ENCODE measurements at places on chromosomes 3 and 15.
A peak's percentile ranks its signal among the peaks of the same experiment; 100 is the strongest.

- no peak for DNase-seq
These were observed 23.3 kb upstream of the GABRR3 start for GRCh38 chr3:98058244-98058960.

- no peak for DNase-seq
These were observed 24.6 kb downstream of the TRIP4 start for GRCh38 chr15:64412216-64412615.

- no peak for DNase-seq
These were observed 244.4 kb downstream of the CHST2 start for GRCh38 chr3:143363949-143364348.

DNA sequence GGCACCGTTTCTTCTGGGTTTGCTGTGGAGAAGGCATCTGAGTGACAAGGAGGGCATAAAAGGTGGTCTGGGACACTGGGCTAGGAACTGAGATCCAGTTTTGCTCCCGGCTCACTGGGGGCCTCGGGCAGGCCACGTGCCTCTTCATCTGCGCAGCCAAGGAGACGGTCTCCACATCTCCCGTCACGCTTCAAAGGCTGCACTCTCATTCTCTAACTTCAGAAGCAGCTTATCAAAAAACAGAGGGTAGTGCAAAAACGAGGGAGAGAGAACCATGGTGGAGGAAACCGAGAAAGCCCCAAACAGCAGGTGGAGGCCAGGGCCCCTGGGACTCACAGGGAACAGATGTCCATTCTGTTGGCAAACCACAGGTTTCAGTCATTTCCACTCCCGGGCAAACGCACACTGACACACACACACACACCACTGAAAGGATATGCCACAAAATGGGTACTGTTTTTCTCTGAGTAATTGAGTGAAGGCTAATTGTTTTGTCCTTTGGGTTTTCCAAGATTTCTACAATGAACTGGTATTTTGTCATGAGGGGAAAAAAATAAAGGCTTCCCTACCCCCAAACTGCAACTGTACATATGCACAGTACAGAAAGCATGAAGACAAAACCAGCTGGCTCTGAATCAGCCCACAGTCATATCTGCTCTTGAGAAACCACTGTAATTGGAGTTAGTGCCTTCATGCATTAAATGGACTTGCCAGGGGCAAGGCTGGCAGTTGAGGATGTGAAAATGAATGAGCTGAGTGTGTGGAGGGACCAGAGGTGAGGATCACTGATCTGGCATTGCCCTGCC, 71.9 kb downstream of the MGLL start:
- no peak for DNase-seq

- no peak for DNase-seq
These were observed 107.4 kb downstream of the APBA2 start for GRCh38 chr15:28993051-28993719.

GRCh38 chr3:111662907-111663306, 67.8 kb upstream of the ZBED2 start:
- no peak for DNase-seq

DNA sequence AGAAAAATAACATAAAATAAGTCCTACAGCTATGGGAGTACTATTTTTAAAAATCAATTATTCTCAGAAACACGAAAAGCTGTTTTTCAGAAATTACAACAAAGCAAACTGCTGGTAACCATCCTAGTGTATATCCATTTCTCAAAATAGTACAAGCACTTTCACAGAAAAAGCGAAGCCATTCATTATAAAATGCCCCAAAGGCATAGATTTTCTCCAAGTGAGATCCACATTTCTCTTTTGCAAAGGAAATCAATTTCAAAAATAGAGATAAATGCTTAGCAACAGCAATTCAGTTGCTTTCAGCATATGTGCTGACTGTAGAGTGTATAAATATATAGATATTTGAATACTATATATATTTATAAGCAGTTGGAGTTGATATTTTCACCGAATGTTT, 1266.3 kb downstream of the SI start:
- DNase-seq: no peak

DNA sequence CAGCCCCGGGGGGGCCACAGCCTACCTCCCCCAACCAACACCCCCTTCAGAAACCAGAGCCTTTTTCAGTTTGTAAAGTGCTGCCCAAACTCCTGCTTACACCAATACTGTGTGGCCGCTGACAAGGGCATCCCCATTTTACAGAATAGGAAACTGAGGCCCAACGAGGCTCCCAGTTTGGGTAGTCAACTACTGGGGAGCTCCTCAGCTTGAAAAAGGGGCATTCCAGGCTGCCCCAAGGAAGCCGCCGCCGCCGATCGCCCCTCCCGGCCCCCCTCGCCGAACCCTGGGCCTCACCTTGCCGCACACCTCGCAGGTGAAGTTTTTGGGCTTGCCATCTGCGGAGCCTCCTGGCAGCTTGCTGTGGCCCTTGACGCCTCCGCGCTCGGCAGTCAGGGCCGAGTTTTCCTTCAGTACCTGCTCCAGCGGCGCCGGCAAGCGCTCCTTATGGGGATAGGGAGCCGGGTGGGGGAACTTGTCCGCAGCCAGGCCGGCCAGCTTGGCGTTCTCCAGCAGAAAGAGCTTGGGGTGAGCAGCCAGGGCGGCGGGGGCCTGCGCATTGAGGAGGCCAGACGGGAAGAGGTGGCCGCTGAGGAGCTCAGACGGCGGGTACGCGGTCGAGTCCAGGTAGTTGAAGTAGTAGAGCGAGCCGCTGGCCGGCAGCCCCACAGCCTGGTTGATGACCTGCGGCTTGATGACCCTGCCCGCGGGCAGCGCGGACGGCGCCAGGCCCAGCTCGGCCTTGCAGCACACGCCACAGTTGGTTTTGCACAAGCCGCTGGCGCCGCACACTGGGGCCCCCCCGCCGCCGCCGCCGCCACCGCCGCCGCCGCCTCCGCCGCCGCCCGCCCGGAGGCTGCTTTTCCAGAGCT, 1.4 kb downstream of the FEZF2 start:
- no peak for DNase-seq

DNA sequence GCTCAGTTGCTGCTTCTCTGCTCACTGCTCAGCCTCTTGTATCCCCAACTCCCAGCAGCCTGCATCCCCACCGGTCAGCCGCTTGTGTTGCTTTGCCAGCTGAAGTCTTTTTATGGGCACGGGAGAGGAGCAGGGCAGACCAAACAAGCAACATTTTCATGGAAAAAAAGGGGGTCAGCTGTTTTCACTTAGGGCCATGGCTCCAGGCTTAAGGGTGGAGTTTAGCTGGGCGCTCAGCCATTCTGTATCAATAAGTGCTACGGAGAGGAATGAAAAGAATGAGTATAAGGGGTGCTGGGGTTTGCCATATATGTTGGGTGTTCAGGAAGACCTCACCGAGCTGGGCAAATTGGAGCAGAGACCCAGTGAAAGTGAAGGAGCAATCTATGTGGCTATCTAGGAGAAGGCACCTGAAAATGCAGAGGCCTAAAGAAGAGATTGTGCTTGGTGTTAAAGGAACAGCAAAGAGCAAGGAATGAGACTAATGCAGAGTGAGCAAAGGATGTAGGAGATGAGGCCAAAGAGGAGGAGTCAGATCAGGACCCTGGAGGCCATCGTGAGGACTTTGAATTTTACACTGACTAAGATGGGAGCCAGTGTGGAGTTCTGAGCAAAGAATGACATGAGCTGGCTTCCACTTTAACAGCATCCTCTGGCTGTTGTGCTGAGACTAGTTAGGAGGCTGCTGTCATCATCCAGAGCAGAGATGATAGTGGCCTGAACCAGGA, 16.6 kb upstream of the IREB2 start:
- no peak for DNase-seq

GRCh38 chr15:59948924-59949613, 55.0 kb upstream of the FOXB1 start:
- no peak for DNase-seq

GRCh38 chr3:100726706-100727105, 17.4 kb downstream of the TFG start:
- no peak for DNase-seq

- DNase-seq: no peak
These were observed 233.7 kb downstream of the SHQ1 start for GRCh38 chr3:72614394-72615074.

- no peak for DNase-seq
These were observed 2.0 kb downstream of the PPM1M start for GRCh38 chr3:52247409-52248164.

GRCh38 chr3:50192689-50193141, 1.3 kb downstream of the GNAT1 start:
- peak; percentile 59 for DNase-seq

GRCh38 chr3:105812194-105812586, 56.6 kb downstream of the CBLB start:
- no peak for DNase-seq

- DNase-seq: no peak
These were observed 20.7 kb downstream of the CLDN1 start for GRCh38 chr3:190301591-190301990.

- DNase-seq: peak; percentile 17
These were observed 15.4 kb downstream of the IDH2 start for GRCh38 chr15:90086868-90087268.

DNA sequence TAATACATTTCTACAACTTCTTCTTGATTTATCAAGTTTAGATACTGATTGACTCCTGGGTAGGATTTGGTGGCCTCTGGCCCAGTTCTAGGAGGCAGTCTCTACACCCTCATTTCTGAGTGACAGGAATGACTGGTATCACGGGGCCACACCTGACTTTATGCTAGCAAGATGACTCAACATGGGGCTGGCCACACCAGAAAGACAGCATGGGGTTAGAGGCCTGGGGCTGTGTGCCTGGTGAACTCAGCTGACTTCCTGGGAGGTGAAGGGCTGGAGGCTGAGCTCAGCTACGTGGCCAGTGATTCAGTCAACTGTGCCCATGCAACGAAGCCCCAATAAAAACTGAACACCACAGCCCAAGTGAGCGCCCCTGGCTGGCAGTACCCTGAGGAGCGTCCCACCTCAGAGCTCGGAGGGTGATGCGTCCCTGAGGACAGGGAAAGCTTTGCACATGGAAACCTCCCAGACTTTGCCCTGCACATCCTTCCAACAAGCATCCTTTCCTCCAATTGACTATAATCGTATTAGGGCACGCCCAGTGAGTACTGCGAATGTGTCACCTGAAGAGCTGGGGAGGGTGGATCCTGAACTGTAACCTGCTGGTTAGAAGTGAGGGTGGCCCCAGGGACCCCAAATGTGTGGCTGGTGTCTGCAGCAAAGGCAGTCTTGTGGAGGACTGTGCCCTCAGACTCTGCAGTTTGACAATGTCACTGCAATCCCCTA, 57.2 kb downstream of the NIPA2 start:
- no peak for DNase-seq

- DNase-seq: no peak
These were observed 234.3 kb upstream of the CCDC54 start for GRCh38 chr3:107142786-107143575.

- no peak for DNase-seq
These were observed 451 bp downstream of the ONECUT1 start for GRCh38 chr15:52789601-52790168.

- peak; percentile 12 for DNase-seq
These were observed 54.4 kb downstream of the FEZF2 start for GRCh38 chr3:62318752-62319569.

DNA sequence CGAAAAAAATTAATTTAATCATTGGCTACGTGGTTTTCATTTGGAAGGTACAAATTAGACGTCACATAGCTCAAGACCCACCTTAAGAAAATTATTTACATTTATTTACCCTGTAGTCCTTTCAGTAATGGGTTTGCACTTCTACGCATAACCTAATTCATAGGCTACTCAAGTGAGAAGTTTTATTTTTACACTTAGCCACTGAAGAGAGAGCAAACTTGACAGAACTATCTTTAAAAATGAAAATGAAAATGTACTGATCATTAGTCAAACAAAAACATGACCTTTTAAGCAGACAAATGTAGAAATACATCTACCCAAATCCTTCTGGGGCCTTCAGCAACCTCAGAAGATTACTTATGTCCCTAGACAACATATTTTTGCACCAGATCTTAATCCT, 269.4 kb upstream of the TTC14 start:
- no peak for DNase-seq

- DNase-seq: no peak
These were observed 381.5 kb upstream of the DPPA4 start for GRCh38 chr3:109718850-109719249.

DNA sequence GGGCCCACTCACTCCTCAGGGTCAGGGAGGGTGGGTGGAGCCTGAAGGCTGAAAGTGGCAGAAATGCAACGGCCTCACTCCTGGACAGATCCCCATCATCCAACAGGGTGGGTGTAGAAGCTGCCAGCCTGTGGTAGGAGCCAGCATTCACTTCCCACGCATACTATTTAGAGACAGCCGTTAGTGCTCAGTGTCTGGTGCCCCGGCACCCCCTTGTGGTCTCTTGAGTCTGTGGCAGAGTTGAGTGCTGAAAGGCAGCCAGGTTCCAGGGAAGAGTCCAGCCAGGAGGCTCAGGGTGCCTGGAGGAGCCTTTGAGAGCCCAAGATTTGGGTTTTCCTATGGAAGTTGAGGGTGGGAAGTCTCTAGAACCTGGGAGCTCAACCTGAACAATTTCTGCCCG, 2.1 kb upstream of the GNAT1 start:
- DNase-seq: peak; percentile 12

DNA sequence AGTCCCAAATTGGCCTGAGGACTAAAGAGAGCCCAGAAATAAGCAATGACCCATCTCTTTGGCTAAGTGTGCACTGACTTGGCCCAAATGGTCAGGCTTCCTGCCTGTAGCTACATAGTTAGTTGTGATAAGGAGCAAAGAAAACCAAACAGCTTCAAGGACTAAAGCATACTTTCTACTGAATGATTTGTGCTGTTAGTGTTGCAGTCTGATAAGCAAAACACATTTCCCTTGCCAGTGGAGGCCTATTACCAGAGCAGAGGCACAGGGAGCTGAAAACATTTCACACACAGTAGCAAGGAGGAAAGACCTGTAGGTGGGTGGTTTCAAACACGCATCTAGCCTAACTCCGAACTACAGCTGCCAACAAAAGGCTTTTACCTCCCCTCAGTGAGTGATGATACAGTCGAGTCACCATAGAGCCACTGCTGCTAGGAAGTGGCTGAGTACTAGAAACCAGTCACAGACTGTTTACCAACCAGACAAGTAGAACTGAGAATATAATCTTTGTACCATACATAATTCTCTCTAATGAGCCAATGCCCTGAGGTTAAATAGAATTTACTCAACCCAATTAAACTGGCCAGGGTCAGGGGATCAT, 222.3 kb upstream of the THBS1 start:
- no peak for DNase-seq

- DNase-seq: no peak
These were observed at the start of gene PLA2G4D for GRCh38 chr15:42094512-42094963. Gene PLA2G4D (minus strand): TSS chr15:42094562. CDS start chr15:42094459, 103 bp downstream.

GRCh38 chr3:193910886-193911738, 224.8 kb upstream of the HES1 start:
- no peak for DNase-seq

- DNase-seq: no peak
These were observed 60.7 kb downstream of the CFAP20DC start for GRCh38 chr3:58989163-58989562.
